ENCODE measurements at places on chromosomes 12 and 14. TPM values are rescaled to one million over a fixed set of nuclear protein-coding genes. Genes with fewer than 3 reads are reported as not detected.

- H3K4me3 ChIP-seq = no peak overlapping the region
- H3K4me1 ChIP-seq = no peaks in the 10 kb centered on the region
- H3K36me3 ChIP-seq = no peaks in the 10 kb centered on the region
These were observed 20.4 kb upstream of the LGMN start for GRCh38 chr14:92768795-92769194.

GRCh38 chr14:103444837-103445524 lies 59.8 kb downstream of the MARK3 start:
- DNase-seq = peak; percentile 49
- H3K4me3 ChIP-seq = no peak overlapping the region
- H3K4me1 ChIP-seq = peaks cover 3% of the 10 kb centered on the region
- peak overlapping the region; percentile 56 for H3K27ac ChIP-seq
- no peaks in the 10 kb centered on the region for H3K27me3 ChIP-seq
- no peaks in the 10 kb centered on the region for H3K36me3 ChIP-seq

Gene TMEM229B
- 18.3 TPM for total RNA-seq

- no peaks in the 10 kb centered on the region for H3K36me3 ChIP-seq
- no peaks in the 10 kb centered on the region for H3K27me3 ChIP-seq
- H3K4me1 ChIP-seq = peaks cover 13% of the 10 kb centered on the region
- DNase-seq = peak; percentile 79
- no peak overlapping the region for H3K4me3 ChIP-seq
These were observed 30.3 kb upstream of the ADIPOR2 start for GRCh38 chr12:1660304-1661187.

Gene VWF
- 0.20 TPM for total RNA-seq

Gene RPL10L
- total RNA-seq = not detected

All from hepatocyte (in vitro differentiated cells).